ENCODE measurements at places on chromosomes 4 and X. TPM values are rescaled to one million over a fixed set of nuclear protein-coding genes. Genes with fewer than 3 reads are reported as not detected.

SYN1 gene
- total RNA-seq, result not detected

VCX3B gene
- total RNA-seq, result not detected

NALF2 gene
- total RNA-seq, result 1.3 TPM

DSPP gene
- total RNA-seq, result not detected

AGTR2 gene
- total RNA-seq, result not detected

PF4V1 gene
- not detected for total RNA-seq

HSFX1 gene
- total RNA-seq, result not detected

RPL10 gene
- 1,903 TPM for total RNA-seq

H2AZ1 gene
- total RNA-seq, result 351 TPM

LUZP4 gene
- total RNA-seq, result not detected

SMPX gene
- total RNA-seq, result 126 TPM

TCEAL9 gene
- 16.1 TPM for total RNA-seq

GRCh38 chr4:5788144-5788543, 77.1 kb downstream of the EVC start:
- no peak for DNase-seq

DNA sequence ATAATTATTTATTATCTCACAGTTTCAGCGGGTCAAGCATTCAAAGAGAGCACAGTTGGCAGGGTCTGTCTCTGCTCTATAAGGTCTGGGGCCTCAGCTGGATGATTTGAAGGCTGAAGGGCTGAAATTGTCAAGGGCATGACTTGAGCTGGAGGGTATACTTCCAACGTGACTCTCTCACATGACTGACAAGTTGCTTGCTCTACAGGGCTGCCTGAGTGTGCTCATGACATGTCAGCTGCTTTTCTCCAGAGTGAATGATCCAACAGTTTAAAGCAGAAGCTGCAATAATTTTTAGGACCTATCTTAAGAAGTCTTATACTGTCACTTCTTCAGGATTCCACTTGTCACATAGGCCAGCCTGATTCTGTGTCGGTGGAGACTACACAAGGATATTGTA, 51.2 kb downstream of the TIGD2 start:
- no peak for DNase-seq

DNA sequence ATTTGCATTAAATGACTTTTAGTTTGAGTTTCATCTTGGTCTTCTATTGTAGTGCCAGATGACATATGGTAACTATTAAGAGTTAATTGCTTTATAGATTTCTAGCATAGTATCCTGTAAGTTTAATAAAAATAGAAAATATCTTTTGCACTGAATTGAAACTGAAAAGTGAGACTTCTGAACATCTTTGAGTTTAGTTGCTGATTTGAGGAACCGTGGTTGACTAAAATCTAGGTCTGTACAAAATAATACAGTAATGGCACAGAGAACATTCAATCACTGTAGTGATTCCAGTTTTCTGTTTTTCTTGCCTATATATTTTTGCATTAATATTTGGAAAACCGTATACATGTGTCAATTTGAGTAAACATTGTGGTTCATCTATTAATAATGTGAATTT, 60.7 kb downstream of the SPATA4 start:
- DNase-seq, result no peak

DNA sequence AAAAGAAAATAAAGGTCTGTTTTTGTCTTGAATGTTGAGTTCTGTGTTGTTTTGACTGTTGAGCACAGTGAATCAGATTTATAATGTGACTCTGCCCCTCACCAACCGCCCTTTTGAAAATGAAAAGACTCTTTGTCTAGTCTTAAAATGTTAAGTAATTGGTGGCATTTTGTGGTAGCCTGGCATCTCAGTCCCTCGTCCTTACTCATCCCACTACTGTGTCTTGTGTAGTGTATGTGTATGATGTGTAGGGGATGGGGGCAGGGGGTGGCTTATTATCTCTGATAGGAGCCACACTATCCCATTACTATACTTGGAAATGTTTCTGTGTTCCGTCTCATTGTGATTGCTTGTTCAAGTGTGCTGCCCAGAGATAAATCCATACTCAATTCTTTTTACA, 12.2 kb downstream of the KLHL34 start:
- DNase-seq, result no peak

- no peak for DNase-seq
These were observed 10.1 kb downstream of the NKX1-1 start for GRCh38 chr4:1395941-1396805.

- DNase-seq, result no peak
These were observed 739.3 kb upstream of the FAM241A start for GRCh38 chr4:111405989-111406388.

DNA sequence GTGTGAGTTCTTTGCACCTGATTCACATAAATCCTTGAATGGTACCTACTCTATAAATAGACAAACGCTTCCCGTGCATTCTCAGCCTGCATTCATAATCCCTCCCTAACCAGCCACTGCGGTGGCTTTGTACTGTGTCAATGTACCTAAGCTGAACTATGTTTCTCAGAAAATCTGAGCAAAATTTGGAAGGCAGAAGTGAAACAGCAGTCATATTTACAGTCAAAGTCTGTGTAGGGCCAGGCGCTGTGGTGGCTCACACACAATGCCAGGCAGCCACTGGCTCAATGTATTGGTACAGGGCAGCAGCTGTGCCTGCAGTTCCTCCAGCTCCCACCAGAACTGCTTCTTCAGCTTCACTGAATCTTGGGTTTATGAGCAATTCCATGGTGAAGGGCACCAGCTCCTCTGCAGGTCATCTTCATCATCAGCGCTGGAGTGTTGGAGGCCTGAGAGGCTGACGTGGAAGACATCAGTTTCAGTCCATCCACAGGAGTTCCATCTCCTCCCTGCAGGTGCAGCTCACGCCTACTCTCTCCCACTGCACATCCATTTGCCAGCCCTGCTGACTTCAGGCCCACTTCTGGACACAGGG, 32.3 kb upstream of the IRF2 start:
- no peak for DNase-seq

GRCh38 chr4:151147000-151147399, 47.6 kb downstream of the RPS3A start:
- DNase-seq, result no peak

DNA sequence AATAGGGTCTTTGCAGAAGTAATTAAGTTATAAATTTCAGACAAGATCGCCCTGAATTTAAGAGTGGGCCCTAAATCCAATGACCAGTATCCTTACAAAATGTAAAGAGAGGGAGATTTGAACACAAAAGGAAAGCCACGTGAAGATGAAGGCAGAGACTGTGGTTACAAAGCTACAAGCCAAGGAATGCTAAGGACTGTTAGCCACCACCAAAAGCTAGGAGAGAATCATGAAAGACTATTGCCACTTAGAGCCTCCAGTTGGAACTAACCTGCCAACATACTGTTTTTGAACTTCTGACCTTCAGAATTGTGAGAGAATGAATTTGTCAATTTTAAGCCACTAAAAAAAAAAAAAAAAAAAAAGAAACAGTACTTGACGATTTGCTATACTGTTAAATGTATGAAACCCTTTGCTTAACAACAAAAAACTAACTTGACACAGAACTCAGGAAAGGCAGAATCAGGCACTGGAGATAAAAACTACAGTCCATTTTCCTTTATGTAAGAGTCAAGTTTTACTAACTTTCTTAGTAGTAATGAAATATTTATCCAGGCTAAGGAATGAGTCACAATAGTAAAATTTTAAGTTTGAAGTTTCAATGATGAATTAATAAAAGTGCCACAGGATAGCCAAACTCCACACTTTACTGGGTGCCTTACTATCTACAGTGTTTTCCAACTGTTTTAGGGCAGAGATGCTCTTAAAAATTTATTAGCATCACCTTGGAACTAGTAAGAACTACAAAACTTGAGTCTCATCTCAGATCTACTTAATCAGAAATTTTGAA, 25.1 kb downstream of the DHX15 start:
- DNase-seq, result no peak

GRCh38 chr4:76377911-76378310, 43.0 kb downstream of the CCDC158 start:
- DNase-seq, result peak; percentile 56

GRCh38 chr4:25578432-25578831, 77.2 kb upstream of the SLC34A2 start:
- DNase-seq, result no peak

- DNase-seq, result no peak
These were observed 145.4 kb upstream of the CPEB2 start for GRCh38 chr4:14856934-14857235.

DNA sequence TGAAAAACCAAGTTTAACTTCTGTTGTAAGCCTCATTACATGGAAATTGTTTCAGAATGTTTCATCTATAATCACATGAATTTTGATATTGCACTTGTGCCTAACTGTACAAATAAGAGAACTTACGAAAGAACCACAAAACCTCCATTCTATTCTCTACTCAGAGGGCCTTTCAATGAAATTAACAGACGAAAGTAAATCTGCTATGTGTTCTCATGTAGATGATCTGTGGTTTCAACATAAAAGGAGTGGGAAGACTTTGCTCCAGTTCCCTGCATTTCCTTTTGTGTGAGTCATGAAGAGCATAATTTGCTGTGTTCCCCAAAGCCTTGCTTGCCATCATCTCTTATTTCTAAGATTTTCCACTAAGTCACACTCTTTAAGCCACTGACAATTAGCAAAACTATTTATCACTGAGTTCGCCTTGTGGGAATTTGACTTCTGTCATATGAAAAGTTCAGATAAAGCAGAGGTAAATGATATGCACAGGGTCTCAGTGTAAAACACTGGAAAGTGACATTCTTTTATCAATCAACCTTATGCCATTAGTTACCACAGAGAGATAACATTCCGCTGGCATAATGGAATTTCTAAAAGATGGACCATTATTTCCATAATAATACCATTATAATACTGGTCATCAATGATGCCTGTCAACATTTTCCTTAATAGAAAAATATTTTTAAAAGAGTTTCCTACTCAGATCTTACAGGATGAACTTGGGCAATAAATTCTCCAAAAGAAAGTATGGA, 329.8 kb downstream of the NR3C2 start:
- no peak for DNase-seq

DNA sequence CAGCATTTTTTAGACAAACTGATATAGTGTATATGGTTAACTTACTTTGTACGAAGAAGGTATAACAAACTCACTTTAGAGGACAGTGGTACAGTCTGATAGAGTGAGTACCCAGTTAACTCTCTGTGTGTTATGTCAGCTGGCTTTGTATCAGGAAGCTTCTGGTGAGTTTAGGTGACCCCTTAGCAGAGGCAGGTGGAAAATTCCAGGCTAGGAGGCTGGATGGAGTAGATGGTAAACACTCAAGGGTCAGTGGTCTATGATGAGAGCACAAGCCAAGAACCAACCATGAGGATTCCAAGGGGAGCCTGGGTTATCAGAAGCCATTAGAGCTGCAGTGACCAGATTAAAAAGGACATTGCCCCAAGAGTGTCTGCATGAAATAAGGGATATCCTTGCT, 227.3 kb upstream of the CENPE start:
- DNase-seq, result no peak

- DNase-seq, result no peak
These were observed 128.6 kb upstream of the FTHL17 start for GRCh38 chrX:31200430-31200829.

DNA sequence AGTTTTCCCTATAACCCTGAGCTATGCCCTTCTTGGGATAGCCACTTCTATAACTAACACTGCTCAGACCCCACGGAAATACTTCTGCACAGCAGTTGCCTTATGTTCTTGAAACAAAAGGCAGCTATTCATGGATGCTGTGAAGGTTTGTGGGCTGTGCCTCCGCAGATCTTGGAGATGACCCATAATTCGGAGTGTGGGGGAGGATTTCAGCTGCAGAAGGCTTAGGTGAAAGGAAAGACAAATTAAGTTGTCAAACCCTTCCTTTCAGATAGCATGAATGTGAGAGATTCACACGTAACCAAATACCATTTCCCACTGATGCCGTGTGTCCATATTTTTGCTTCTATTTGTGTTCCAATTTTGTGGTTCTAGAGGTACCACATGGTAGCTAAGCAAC, 38.1 kb upstream of the NYX start:
- DNase-seq, result no peak

- DNase-seq, result no peak
These were observed 244.2 kb downstream of the FSTL5 start for GRCh38 chr4:161919442-161920220.

GRCh38 chrX:154300816-154301215, 5.2 kb downstream of the TKTL1 start:
- DNase-seq, result no peak

DNA sequence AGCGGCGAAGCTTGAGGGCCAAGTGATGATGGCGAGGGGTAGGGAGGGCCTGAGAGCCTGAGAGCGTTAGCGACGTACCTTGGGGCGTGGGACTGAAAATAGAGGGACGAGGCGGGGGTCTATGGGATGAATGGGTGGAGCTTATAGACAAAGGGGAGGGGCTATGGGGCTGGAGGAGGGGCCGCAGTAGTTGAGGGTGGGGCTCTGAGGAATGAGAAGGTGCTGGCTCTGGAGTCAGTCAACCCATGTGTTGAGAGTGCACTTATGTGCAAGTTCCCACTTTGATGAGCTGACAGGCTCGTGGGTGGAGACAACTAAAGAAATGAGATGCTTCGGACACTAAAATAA, 488 bp downstream of the TBC1D25 start:
- peak; percentile 43 for DNase-seq

DNA sequence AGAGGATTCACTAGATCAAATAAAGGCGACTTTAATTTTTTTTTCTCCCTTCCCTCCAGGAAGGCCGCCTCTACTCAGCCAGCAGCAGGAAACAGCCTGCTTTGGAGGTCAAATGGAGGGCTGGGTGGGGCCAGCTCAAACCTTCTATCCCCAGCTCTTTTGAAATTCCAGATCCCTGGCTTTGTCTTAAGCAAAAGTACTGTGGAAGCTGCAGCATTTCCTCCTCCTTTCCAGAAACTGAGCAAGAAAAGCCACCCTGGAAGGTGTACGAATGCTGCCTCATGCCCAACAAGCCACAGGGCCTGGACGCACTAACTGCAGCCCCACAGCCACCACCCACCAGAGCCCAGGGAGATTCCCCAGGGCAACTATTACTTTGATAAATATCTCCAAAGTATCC, 55.1 kb upstream of the ZCCHC13 start:
- DNase-seq, result peak; percentile 71

DNA sequence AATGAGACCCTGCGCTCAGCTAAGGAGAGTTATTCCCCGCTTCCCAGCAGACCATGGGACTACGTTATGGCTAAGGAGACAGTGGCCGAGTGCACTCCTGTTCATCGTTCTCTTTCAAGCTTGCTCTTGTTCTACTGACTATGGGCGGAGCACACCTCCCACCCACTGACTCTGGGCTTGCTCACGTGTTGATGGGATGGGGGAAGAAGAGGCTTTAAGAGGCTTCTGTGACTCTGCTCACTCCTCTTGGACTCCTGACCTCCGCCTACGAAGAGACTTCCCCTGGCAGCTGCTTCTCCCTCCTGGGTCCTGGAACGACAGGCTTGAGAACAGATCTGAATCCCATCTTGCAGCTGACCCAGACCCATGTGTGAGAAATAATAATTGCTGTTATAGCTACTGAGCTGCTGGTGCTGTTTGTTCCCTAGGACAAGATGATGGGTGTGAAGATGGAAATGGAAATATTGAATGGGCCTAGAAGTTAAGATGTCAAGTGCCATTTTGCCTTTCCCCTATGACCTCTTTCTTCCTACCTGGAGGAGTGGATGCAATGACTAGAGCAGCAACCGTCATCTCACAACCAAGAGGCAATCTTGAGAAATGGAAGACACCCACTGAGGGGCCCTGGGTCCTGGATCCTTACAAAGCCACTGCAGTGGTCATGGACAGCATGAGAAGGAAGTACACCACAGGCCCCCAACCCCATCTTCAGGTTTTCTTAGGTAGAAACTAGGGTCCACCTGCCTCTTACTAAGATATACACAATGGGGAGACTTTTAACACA, 38.7 kb upstream of the IRAK1 start:
- DNase-seq, result no peak

- DNase-seq, result no peak
These were observed 25.4 kb upstream of the LIMCH1 start for GRCh38 chr4:41512596-41512995.

GRCh38 chr4:762211-763190, 56.9 kb downstream of the PCGF3 start:
- peak; percentile 63 for DNase-seq
